ENCODE measurements at places on chromosomes 12 and 14.

DNA sequence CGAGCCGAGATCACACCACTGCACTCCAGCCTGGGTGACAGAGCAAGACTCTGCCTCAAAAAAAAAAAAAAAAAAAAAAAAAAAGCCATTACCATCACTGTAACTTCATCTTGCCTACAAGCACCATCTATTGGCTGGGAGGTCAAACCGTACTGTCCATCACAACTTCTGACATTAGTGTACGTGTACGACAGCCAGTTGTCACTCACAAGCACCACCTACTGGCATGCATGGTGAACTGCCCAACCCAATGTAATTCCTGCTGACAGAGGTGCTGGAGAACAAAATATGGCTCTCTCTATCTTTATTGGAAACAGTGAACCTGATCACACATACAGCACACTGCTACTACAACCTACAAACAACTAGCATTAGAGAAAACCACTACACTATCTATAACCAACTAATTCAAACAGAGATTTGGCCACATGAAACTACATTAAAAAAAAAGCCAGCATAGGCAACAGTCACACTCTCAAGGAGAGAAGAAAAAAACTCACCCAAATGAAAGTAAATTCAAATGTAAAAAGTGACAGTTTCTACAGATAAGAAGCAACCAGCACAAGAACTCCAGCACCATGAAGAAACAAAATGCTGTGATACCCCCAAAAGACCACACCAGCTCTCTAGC, 82.3 kb downstream of the PUS7L start:
- no peak for DNase-seq

- no peak for DNase-seq
These were observed 326.7 kb downstream of the SLC6A15 start for GRCh38 chr12:84585776-84586395.

DNA sequence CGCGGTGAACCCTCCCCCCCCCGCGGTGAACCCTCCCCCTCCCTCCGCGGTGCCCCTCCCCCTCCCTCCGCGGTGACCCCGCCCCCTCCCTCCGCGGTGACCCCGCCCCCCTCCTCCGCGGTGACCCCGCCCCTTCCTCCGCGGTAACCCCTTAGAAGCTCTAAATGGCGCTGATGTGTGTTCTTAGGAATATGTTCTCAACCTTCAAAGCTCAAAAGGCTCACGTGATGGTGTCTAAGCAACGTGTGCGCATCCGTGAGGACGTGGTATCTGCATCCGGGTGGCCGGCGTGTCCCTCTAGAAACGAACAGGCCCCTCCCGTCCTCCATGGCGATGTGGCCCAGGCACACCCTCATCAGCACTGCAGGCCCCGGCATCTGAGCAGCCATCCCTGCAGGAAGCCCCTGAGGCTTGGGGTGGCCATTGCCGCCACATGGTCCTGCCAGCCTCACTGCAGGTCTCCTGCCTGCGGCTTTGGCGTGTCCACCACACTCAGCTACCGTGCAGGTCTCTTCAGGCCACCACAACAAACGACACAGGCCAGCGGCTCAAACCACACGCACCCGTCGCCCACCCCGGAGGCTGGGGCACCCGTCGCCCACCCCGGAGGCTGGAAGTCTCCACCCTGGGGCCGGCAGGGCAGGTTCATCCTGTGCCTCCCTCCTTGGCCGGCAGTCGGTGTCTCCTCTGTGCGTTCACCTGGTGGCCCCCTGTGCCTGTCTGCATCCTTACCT, 14.5 kb upstream of the FBRSL1 start:
- no peak for DNase-seq

GRCh38 chr12:76720068-76720467, 43.8 kb upstream of the ZDHHC17 start:
- no peak for DNase-seq

- DNase-seq = no peak
These were observed 18.6 kb downstream of the MYRFL start for GRCh38 chr12:69843608-69844007.

GRCh38 chr12:53829130-53829819, 77.5 kb upstream of the CISTR start:
- no peak for DNase-seq

DNA sequence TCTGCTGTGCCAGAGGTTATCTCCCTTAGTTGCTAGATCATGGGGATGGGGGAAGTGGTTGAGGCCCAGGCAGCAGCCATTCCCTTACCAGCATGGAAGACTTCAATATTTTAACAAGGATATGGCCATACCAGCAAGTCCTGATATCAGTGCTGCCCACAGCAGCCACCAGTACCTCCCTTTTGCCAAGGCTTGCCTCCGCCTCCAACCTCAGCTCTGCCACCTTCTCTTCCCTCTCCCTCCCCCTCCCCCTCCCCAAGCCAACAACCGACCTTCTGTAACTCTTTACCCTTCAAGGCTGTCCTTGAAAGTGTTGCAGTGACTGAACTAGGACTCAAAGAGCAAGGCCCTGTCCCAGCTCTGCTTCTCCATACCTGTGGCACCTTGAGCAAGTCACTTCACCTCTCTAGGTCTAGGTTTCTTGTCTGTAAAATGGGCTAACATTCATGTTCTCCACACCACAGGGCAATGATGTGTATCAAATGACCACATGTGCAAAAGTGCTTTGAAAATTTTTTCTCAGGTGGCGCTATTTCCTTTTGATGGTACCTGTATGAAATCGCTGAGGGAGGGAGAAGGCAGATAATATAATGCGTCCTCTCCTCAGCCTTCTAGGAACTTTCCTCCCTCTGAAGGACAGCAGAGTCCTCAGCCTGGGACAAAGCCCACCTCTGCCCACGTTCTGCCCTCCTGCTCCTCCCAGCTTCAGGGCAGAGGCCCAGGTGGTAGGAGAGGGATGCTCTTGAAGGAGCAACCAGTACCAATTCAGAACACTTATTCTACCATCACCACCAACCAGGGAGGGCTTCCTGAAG, 14.7 kb downstream of the PLEKHG6 start:
- DNase-seq = no peak

GRCh38 chr12:8742501-8742900, 44.7 kb downstream of the RIMKLB start:
- DNase-seq = no peak

GRCh38 chr12:109645194-109645593, 68.4 kb upstream of the FAM222A start:
- no peak for DNase-seq

DNA sequence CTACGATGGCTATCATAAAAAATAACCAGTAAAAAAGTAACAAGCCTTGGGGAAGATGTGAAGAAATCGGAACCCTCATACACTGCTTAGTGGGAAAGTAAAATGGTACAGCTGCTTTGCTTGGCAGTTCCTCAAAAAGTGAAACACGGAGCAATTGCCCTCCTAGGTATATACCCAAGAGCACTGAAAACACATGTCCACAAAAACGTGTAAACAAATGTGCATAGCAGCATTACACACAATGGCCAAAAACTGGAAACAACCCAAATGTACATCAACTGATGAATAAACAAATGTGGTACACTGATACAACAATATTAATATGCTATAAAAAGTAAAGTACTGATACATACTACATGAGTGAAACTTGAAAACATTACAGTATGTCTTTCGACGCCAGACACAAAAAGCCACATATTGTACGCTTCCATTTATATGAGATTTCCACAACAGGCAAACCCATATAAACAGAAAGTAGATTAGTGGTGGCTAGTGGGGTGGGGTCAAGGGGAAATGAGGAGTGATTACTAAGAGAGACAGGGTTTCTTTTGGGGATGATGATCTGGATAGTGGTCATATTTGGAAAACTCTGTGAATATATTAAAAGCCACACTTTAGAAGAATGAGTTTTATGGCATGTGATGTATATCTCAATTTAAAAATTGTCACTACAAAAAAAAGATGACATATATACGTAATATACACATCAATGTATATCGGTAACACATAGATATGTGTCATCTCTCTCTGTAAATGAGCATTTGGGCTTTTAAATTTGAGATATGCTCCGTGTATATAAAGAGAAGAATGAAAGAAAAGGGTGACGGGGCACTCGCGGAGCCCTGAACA, 996 bp downstream of the SLC41A2 start:
- no peak for DNase-seq

GRCh38 chr12:15458008-15458407, 135.7 kb downstream of the PTPRO start:
- DNase-seq = no peak

DNA sequence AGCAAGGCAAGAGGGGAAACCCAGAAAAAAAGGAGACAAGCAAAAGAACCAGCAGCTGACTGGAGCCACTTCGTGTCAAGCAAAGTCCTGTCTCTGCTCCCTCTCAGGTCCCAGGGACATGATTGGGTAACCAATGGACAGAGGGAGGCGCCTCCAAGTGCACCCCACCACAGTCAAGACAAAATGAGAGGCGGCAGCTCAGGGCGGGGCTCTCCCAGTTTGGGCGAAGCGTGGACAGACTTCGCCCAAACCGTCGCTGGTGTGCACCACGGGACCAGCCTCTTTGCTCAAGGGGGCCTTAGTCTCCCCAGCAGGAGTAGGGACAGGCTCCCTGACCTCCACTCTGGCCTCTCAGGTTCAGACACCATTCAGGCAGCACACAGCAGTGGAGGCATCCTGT, 1.5 kb upstream of the BEGAIN start:
- DNase-seq = peak; percentile 38

DNA sequence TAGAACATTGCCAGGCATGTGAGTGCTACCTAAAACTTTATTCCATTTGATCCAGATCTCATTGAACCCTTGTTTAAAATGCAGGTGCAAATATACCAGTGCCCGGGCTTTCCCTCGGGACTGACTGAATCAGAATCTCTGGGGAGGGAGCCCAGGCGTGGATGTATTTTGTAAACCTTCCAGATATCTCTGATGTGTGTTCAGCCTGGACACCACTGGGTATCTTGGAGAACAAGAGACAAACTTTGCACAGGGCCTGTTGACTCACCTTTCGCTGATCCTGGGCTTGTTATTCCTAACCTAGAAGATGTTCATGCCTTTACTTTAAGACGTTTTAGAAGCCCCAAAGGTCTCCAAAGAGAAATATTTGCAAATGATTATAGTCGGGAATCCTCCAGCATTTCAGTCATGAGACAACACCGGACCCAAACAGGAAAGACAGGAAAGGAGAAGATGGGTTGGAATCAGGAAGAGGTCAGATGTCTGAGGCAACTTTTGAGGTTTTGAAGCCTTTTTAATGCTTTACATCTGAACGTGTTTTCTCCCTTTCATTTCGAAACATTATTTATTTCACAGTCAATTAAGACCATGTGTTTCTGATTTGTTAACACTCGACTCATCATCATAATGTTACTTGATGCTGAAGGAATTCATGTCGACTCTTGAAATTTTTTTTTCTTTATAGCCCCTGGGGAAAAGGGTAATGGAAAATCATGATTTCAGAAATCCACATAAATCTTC, 118.6 kb downstream of the PLXNC1 start:
- no peak for DNase-seq

GRCh38 chr12:80838708-80839107, 99.0 kb downstream of the LIN7A start:
- peak; percentile 92 for DNase-seq

DNA sequence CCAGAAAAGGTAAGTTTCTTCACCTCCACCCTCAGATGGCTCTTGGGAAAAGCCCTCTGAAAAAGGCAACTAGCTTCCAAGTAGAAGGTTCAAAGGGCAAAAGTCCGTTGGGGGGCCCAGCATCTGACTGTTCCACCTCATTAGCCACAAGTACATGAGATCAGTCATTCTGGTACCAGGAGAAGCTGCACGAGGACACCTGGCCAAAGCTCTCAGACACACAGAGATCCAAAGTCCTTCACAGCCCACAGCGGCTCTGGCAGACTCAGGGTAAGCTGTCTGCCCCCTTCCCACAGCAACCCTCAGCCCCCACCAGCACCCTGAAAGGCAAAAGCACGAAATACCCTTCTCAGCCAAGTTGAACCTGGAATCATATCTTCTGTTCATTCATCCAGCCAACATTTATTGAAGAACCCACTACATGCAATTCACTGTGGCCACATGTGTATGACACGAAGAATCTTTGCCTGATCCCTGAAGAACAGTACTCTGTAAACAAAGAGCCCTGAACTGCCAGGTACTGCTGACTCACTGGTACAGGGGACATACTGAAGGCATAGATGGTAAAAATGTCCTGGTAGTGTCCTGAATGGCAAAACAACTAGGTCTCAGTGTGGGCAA, 19.0 kb downstream of the SLC7A7 start:
- DNase-seq = no peak

GRCh38 chr12:126899926-126900792, 1366.8 kb upstream of the TMEM132C start:
- no peak for DNase-seq

- DNase-seq = no peak
These were observed 338.4 kb downstream of the RAD51B start for GRCh38 chr14:68157971-68158371.

DNA sequence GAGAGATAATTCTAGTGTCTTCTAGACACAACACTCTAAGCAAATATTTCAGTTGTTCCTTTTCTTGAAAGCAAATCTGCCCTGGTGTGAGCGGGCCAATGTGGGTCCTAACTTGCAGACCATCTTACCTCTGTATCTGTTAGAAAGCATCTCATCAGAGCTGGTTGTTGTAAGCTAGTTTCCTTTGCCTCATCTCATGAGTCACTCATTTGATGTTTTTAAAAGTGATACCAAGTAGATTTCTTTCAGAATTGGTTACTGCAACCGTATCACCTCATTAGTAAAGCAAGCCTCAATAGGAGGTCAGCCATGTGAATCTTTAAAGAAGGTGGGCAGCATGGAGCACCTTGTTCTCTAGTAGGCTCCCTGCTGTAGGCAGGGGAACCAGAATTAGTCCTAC, 78.6 kb downstream of the DAAM1 start:
- no peak for DNase-seq

- no peak for DNase-seq
These were observed 355.0 kb downstream of the NAV3 start for GRCh38 chr12:78185651-78186050.

DNA sequence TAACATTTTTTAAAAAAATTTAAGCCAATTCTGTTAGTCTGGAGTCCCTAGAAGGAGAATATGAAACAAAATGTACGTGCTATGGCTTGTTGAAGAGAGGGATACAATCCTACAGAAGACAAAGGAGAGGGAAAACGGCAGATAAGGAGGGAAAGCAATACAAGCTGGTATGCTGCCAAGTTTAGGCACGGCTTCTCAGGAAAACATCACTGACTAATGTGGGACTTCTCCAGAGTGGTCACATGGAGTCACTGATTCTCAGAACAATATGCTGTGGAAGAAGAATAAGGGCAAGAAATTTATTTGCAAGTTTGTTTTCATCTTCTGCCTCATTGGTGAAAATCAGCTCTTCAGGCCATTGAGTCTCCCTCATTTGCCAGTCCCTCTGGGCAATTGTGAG, 22.9 kb upstream of the NR1H4 start:
- DNase-seq = no peak

DNA sequence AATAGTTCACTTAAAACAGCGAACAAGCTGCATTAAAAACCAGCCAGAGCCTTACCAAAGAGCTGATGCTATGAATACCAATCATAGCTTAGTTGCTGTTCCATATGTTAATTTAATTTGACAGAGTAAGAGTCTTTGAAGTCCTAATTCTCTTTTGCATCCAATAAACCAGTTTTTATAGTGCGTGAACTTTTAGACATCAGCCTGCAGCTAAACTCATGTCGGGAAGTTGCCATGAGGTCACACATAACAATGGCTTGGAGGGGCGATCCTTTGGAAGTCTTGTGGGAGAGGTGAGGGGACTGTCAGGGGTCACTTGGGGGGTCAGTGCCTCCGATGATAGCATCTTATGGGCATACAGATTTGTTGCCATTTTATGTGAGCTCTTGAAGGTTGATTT, 81.7 kb downstream of the HMGA2 start:
- DNase-seq = no peak
